ENCODE measurements at places on chromosomes 7 and 10.

DNA sequence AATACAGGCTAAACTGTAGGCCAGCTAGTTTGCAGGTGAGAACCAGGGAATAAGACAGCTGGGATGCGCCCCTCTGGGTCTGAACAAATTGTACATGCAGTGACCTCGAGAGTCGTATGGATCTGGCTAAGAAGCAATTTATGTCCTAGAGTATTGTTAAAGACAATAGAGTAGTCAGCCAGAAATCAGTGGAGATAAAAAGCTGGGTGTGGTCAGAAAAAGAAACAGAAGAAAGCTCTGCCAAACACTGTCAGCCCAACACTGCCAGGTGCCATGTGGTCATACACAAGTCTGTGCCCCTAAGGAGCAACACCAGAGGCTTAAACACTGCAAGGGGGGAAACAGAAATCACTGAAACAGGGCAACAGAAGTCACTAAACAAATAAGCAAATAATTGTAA, 62.2 kb downstream of the CNOT4 start:
- no peak for DNase-seq

DNA sequence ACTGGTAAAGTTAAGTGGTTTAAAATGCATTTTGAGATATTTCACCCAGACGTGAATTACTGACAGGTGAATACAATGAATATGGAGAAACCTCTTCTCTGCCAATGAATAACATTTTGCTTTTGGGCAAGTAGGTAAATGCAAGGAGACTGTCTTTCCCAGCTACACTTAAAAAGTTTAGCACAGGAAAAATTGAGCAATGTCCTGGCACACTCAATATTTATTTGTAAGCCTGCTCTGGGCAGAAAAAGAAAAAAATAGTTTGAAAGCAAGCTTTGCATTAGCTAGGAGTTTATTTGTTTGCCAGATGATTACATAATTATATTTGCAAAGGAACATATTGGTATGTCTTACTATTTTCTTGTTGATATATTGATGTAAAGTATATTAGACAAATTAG, 624.2 kb downstream of the ACTR3B start:
- DNase-seq, result no peak

DNA sequence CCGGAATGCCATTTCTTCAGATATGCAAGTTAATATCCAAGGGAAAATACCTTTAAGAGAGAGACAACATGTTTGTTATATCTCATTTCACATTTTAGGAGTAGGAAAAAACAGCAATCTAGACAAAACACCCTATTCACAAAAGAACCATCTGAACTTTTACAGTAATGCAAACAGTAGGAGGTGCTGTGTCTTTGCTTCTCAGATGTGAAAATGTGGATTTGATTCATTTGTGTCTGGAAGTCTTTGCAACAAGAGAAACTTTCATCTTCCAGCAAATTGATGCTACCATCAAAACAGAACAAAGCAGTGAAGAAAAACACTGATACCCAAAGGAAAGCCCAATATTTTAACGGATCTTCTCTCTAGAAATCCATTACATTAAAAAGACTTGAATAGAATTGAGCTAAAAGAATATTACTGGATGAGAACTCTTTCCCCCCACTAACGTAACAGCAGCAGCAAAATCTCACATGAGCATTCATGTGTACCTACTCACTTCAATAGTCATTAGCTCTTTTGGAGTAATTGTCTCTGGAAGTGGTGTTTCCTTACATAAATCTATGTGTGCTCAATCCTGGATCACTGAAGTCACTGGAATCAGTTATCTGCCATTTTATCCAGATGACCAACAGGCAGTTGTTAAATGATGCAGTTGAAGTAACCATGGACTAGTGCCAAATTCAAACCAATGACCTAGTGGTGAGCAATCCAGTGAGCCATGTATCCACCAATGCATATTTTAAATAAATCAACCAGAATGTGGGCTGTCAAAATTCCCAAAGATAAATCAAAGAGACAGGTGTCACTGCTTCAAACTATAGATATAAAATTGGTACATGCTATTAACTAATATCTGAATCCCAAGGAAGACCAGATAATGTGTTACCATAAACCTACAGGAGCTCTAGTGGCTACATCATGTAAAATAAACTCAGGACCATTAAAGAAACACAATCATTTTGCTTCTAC, 1.8 kb downstream of the SEMA3C start:
- DNase-seq, result peak; percentile 93

DNA sequence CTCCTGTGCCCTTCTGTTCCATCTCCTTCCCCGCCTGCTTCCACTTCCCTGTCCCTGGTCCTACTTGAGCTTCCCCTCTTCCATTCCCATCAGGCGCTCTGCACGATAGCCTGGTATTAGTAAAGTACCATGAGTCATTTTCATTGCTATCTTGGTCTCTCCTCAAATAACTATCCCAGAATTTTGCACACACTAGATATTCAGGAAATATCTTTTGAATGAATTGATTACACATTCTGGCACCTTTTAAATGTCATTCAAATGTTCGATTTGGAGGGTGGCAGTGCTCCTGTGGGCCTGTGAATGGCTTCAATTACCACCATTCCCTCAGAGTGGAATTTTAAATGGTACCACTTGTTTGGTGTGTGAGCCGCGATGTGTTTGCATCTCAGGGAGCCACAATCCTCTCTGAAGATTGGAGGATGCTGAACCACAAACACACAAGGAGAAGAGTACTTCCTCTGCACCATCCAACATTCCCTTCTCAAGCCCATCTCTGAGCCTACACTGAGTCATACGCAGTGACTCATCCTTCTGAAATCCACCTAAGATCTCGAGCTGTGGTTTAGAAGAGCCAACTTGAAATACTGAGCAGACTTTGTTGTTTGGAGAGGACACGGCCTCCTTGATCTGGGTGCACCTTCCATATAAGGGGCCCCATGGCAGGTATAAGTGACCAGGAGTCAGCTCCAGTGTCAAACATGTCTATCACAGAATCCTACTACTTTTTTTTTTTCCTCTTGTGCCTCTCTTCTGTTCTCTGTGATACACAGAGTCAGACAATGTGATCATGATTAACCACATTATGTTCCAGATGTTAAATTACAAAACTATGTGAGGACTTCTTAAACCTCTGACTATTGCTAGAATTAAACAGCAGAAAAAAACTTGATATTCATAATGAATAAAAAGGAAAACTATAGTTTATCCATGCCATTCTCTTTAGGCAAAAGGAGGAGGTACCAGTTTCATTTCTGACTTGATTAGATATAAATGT, 81.9 kb downstream of the BMPER start:
- DNase-seq, result peak; percentile 96

- DNase-seq, result peak; percentile 43
These were observed 62.8 kb downstream of the TACC2 start for GRCh38 chr10:122051609-122052385.

DNA sequence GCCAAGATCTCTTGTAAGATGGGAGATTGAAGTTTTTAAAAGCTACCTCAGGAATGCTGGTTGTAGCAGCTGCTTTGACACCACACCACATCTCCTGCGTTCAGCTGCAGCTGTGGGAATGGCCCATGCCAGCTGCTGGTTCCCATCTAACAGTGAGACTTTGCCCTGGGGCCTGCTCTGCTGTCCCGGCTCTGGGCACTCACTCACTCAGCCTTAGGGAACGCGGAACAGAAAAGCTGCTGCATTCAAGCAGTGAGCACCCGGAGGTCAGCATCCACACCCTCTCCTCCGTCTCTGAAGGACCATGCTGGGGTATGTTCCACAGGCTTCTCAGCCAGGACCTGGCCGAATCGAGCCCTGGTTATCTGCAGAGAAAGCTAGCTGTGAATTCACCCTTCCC, 197.1 kb upstream of the CXCL12 start:
- no peak for DNase-seq

GRCh38 chr7:15245831-15246230, 316.0 kb downstream of the AGMO start:
- no peak for DNase-seq
